ENCODE measurements at places on chromosomes 16 and 17.
A peak's percentile ranks its signal among the peaks of the same experiment; 100 is the strongest.

DNA sequence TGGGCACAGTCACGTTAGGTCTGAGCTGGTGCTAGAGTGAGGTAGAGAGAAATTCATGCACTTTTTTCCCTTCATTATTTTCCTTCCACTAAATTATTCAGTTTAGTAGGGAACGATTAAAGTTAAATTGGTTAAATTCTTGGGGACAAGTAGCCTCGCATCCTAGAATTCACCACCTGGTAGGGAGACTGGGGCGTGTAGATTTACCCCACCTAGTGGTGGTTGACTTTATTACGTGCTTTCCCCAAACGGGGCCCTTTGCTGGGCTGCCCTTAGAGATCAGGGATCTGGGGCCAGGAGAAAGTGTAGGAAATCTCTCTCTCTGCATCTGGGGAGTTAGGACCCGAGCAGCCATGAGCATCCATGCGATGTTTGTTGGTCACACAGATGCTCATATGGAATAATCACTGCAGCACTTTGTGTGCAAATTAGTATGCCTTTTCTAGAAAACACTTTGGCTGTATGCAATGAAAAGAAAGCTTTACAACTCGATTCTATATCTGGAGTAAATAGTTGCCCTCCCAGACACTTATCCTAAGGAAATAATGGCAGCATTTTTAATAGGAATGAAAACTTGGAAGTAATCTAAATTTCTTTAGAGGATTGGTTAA, 107.0 kb downstream of the PLCG2 start:
- no peak for DNase-seq

DNA sequence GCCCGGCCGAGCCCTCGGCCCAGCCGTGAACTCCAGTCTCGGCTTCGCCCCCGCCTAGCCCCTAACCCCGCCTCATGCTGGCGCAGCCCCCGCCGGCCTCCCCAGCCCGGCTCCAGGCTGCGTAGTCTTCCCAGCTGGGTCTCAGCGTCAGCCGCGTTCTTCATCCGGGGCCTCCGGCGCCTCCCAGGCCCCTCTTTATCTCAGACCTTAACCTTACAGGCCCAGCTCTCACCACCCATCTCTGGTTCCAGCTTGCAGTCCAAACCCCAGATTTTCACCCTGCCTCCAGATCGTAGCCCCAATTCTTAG, at the start of gene PROCA1:
TSS of gene PROCA1 (minus strand) at position 166 of the 309 bp plus-strand sequence. CDS start 228 bp downstream, outside the sequence.
- no peak for DNase-seq

DNA sequence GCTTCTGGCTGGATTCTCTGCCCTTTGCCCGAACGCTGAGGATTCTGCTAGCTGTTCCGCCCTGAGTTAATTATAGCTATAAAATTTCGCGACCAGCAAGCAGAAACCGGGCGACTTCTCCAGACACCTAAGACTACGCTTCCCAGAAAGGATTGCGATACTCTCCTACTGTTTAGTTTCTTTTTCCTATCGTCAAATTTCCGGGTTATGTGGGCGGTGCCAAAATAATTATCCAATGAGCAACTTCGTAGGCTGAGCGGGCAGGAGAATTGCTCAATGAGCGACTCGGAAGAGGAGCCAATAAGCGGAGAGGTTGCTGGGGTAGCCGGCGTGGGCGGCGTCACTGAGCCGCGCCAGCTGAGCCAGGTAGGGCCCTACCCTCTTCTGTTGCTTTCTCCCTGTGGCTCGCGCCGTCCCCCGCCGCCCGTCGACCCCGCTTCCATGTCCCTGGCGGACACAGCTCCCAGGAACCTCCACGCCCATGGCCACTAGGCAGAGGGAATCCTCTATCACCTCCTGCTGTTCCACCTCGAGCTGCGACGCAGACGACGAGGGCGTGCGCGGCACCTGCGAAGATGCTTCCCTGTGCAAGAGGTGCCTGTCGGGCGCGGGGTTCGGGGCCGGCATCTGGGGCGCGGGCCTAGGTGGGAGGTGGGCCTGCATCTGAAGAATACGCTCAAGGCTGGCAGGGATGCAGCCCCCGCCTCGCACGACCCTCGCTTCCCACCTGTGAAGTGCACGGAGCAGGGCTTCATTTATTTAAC, at the start of gene LCMT1:
TSS of gene LCMT1 (plus strand) at position 340 of the 764 bp plus-strand sequence. CDS start at position 482, 142 bp downstream.
- DNase-seq, result peak; percentile 99

DNA sequence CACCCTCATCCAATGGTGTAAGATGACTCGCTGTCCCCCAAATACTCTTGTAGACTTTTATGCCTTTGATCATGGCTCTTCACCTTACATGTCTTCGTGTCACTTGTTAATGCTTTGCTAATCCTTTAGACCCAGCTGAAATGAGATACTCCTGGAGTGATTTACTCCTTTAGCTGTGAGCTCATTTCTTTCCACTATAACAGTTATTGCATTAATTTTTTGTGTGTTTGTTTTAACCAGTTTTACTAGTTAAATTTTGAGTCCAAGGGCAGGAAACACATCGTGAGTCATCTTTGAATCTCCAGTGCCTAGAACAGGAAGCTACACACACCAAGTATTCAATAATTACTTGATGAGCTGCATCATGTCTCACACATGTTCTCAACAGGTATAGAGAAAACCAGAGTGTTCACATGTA, 6.5 kb upstream of the CTCF start:
- DNase-seq, result no peak

DNA sequence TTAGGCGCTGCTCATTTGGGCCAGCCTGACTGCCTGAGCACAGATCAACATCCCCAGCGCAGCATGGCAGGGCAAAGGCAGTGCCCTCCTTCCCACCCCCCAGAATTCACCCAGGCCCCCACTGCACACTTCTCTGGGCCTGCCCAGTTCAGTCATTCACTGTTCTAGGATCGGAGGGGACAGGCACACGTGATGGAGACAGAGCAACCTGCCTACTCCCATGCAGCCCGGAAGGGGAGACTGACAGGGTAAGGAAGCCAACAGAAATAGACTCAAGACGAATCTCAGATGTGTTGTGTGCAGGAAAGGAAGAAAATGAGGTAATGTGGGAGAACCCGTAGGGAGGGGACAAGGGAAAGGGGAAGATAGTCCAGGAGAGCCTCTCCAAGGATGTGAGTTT, 59.2 kb upstream of the LYRM9 start:
- no peak for DNase-seq

- no peak for DNase-seq
These were observed 21.0 kb upstream of the ARHGAP44 start for GRCh38 chr17:12768255-12768654.

DNA sequence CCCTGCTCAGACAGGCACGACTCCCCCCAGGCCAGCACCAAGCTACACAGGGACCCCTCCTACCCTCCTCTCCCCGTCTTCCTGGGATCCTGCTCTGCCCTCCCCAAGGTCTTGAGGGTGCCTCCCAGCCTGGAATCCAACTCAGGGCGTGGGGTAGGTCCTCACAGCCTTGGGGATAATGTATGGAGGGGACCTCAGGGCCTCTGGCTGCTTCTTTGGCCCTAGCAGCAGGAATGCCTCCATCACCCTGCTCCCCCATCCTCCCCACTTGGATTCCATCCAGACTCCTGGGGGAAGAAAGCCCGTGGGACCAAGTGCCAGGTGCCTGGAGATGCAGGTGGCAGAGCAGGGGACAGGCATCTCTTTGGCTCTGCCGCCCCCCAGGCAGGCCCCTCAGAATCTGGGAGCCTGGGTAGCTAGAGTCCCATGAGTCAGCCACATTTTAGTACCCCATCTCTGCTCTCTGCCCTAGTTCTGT, 10.7 kb upstream of the STAC2 start:
- DNase-seq, result no peak

- DNase-seq, result no peak
These were observed 17.7 kb downstream of the SIAH1 start for GRCh38 chr16:48367441-48368049.

- DNase-seq, result no peak
These were observed 7.6 kb downstream of the CLTC start for GRCh38 chr17:59627274-59627673.

GRCh38 chr17:59534583-59534982, 30.8 kb upstream of the DHX40 start:
- DNase-seq, result no peak

GRCh38 chr17:30921544-30922196, at the start of gene ADAP2:
ADAP2 (plus strand) TSS chr17:30921945; CDS start chr17:30922015, 70 bp downstream.
- peak; percentile 14 for DNase-seq

DNA sequence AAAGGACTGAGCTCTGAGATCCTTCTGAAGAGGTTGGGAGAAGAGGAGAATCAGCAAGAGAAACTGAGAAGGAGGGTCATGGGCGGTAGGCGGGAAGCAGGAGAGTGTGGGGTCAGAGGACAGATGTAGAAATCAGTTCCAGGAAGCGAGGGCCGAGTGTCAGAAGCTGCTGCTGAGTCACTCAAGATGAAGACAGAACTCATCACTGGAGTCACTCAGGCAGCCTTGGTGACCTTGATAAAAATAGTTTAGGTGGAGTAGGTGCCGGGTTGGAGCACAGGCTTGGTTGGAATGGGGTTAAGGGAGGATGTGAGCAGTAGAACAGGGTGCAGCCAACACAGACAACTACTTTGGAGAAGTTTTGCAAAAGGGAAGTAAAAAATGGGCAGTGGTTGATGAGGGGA, 6.1 kb upstream of the ITGAM start:
- DNase-seq, result no peak

GRCh38 chr16:85969159-85969558, 70.2 kb downstream of the IRF8 start:
- DNase-seq, result no peak

- DNase-seq, result no peak
These were observed 210.6 kb downstream of the MAP2K4 start for GRCh38 chr17:12231355-12231682.

- no peak for DNase-seq
These were observed 61.5 kb downstream of the NF1 start for GRCh38 chr17:31156326-31156725.
